Spinal cord (tissue), 10 donors: ENCODE measurements at places on chromosomes 4 and X. TPM values are rescaled to one million over a fixed set of nuclear protein-coding genes. Genes with fewer than 3 reads are reported as not detected.

DNA sequence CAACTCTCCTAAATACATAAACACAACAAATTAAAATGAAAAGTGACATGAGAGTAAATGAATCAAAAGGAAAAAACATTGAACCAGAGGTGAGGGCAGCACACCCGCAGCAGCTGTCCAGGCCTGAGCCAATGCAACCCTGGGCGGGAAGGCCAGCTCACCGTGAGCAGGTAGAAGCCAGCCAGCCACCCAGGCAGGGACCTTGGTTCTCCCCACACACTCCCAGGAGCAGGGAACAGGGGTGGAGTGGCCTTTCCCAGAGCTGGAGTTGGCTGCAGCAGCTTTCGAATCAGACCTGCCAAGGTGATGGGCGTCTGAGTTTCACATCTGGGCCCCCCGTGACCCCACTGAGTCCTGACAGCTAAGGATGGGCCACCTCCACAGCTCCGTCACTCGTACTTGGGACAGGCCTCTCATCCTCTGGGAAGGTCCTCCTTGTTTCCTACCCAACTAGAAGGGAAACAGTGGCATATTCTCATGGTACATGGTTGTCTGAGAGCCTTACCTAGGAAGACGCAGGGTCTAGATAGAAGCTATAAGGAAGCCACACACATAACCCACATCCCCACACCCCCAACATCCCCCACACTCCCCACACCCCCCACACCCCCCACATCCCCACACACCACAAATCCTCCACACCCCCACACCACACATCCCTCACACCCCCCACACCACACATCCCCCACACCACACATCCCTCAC, 172.2 kb downstream of the DCLK2 start:
- DNase-seq: no peak

GRCh38 chr4:100420571-100420970, 97.3 kb downstream of the EMCN start:
- no peak for DNase-seq

- no peak for DNase-seq
These were observed 255.2 kb upstream of the SFRP2 start for GRCh38 chr4:154044108-154044531.

DNA sequence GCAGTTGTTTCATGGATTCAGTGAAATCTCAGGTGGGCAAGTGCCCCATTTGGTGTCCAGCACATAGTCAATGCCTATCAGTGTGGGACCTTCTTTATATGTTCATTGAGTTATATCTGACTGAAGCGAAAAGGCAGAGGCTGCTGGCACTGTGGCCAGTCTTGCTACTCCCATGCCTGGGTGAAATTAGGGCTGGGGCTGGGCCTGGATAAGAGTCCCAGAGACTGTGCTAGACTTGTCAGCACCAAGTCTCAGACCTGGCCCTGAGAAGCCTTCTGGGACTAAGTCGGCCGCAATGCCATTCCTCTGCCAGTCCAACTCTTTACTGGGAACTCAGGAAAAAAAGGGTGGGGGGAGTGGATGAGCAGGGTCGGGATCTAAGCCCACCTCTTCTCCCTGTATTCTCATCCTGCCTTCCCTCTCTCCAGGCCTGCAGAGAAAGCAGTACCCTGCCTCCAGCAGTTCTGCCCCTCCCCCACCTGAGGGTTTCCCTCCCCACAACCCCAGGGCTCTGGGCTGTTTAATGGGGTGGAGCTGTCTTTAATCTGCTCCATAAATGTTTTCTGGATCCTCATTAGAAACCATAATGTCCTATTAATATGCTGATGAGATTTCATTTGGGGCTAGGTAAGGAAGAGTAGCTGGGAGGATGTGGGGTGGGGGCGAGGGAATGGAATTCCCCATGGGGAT, 153.5 kb upstream of the PJA1 start:
- DNase-seq: no peak

Gene MOB1B
- total RNA-seq: 36.0 TPM

- DNase-seq: no peak
These were observed 11.7 kb downstream of the MAGEE1 start for GRCh38 chrX:76439188-76439587.

DNA sequence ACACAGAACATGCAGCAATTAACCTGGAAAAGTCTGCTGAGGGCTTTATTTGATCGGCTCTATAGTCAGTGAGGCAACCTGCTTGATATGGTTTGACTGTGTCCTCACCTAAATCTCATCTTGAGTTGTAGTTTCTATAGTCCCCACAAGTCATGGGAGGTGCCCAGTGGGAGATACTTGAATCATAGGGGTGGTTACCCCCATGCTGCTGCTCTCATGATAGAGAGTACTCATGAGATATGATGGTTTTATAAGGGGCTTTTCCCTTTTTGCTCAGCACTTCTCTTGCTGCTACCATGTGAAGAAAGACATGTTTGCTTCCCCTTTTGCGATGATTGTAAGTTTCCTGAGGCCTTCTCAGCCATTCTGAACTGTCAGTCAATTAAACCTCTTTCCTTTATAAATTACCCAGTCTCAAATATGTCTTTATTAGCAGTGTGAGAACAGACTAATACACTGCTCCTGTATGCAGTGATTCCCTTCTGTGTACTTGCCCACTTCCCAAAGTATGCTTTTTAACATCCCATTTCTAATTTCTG, 78.2 kb downstream of the NPFFR2 start:
- DNase-seq: no peak

DNA sequence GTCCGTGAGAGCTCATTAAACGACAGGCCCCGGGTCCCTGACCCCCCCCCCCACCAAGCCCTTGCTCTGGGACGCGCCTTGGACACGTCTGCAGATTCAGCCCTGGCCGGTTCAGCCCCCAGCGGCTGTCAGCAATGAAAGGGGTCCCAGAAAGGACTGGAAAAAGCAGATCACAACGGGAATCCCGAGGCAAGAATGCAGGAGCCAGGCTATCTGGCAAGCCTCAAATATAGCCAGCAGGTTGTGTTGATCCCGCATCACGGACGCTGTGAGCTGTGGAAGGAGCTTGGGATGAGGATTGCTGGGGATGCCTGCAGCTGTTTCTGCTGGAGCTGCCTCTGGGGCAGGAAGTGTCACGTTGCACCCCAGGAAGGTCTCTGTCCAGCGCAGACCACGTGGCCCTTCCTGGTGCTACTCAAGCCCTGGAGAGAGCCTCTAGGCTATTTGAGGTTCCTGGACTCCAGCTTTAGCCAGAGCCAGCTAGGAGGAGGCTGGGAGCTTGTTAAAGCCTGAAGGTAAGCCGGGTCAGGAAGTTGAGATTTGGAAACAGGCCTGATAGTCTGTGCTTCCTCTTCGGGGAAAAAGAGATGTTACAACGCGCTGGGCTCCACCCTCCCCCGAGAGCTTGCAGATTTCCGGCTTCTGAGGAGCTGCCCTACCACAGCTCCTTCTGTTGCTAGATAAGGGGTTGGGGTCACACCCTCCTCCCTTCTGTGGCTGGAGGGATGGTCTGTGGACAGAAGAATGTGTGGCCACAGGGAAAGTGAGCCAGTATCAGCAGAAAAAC, 19.3 kb upstream of the CSF2RA start:
- no peak for DNase-seq

DNA sequence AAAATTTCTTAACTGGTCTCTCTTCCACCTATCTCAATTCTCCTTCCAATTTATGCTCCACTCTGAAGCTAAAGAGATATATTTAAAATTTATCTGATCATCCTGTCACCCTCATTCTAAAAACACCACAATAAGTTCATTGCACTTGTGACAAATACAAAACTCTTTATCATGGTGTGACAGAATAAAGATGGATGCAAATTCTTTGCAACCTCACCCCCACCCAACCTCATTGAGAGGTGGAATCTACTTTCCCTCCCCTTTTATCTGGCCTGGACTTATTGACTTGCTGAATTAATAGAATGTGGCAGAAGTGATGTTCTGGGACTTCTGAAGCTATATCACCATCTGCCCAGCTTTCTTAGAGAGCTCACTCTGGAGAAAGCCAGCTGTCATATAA, 46.5 kb downstream of the IDS start:
- DNase-seq: no peak

Gene FAM9B
- not detected for total RNA-seq

DNA sequence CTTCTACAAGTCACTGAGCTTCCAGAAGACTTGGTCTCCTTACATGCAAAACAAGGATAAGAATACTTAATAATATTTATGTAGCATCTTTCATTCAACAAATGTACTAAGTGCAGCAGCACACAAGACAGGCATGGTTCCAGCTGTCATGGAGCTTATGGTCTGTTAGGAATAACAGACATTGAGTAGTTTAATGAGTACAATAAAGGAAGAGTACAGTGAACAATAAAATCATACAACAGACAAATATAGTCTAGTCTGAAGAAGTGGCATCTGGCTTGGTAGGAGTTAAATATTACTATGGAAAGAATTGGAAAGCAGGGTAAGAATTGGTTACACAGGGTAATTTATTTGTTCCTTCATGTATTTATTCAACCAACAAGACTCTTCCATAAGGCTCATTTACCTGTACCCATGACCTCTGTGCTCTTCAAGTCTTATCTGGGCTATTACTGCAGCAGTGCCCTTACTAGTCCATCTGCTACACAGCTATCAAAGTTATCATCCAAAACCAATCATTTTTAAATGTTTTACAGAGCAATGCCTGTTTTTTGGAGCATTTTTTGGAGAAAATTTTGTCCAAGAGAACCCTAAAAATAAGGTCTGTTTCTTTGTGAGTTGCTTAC, 101.1 kb upstream of the RPL34 start:
- DNase-seq: no peak

Gene NDNF
- 60.1 TPM for total RNA-seq
